ENCODE measurements at places on chromosomes 4 and X. TPM values are rescaled to one million over a fixed set of nuclear protein-coding genes. Genes with fewer than 3 reads are reported as not detected.

The IQCM gene
- not detected for total RNA-seq

The BMPR1B gene
- total RNA-seq = 8.2 TPM

The PABPC5 gene
- 14.3 TPM for total RNA-seq

The TEX13D gene
- total RNA-seq = not detected

- no peak for DNase-seq
Measured at GRCh38 chr4:159899596-159899995, 796.7 kb downstream of the RAPGEF2 start.

- DNase-seq = no peak
Measured at GRCh38 chrX:16739574-16739973, 20.2 kb downstream of the SYAP1 start.

DNA sequence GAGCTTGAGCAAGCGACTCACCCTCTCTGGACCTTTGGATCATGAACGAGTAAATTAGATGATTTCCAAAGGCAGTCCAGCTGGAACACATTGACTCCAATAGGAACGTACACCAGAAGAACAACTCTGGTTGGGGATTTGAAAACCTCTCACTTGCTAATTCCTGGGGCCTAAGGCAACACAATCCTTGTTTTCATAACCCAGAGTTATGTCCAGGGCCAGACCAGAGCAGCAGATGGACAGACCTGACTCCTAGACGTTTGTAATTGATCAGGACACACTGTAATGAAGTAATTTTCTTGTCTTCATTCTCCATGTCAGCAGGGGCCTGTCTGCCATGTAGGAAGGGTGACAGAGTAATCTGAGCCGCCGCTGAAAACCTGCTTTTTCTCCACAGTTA is 283.9 kb downstream of the IDS start:
- no peak for DNase-seq

GRCh38 chr4:183996868-183997267 is 91.8 kb downstream of the STOX2 start:
- no peak for DNase-seq

DNA sequence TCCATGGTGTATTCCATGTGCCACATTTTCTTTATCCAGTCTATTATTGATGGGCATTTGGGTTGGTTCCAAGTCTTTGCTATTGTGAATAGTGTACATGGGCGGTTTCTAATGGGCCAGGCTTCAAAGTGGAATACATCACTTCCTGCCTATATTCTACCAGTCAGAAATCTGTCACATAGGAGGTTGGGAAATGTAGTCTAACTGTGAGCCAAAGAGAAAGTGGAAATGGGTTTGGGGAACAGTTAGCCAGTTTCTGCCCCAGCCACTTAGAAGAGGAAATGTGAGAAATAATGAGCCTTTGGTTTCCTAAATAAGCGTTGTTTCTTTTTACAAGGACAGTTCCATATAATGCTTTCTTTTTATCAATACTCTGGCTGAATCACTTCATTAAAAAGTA is 85.1 kb upstream of the AP1S2 start:
- DNase-seq = no peak

DNA sequence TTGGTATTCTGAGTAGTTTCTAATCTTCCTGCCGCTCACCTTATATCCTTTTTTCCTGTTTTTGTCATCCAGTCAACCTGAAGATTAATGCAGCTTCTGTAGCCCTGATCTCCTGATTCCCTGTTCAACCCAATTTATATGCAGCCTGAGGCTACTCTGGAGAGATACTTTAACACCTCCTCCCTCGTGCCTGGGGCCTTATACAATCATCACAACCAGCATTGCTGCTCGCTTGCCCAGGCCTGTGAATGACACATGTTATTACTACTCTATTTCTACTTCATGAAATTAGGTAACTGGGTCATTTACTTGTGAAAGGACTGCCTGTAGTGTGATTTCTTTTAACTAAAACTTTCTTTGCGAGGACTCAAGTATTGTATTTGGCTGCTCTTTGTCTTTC is 33.7 kb upstream of the WDR17 start:
- DNase-seq = no peak

- no peak for DNase-seq
Measured at GRCh38 chr4:101933855-101934254, 143.3 kb downstream of the BANK1 start.

GRCh38 chr4:147984065-147984777 is 252.3 kb downstream of the ARHGAP10 start:
- peak; percentile 43 for DNase-seq

All from frontal cortex (tissue), 4 donors.